Activated CD4-positive, alpha-beta T cell treated with anti-CD3 and anti-CD28 coated beads, Interleukin-2, amount 10 ng/mL, durations not matched to agents 24 days and 14 days (primary cell): ENCODE measurements at places on chromosomes 1 and 21. TPM values are rescaled to one million over a fixed set of nuclear protein-coding genes. Genes with fewer than 3 reads are reported as not detected.

The ITLN2 gene
- total RNA-seq: not detected in 2 replicates

The CFAP141 gene
- not detected in 2 replicates for total RNA-seq

The MX2 gene
- 8.6 and 11.5 TPM in 2 replicates for total RNA-seq

The OR2L5 gene
- not detected in 2 replicates for total RNA-seq

The CSF3R gene
- 0.07 and 0.16 TPM in 2 replicates for total RNA-seq

The WNT4 gene
- total RNA-seq: not detected in 2 replicates

The CYP4A11 gene
- not detected in 2 replicates for total RNA-seq

The MYOG gene
- total RNA-seq: not detected in 2 replicates

The LELP1 gene
- not detected in 2 replicates for total RNA-seq

The SNAP47 gene
- 28.6 and 30.9 TPM in 2 replicates for total RNA-seq

The SPAG17 gene
- not detected in 2 replicates for total RNA-seq

The LIPI gene
- not detected in 2 replicates for total RNA-seq

The ZNF683 gene
- total RNA-seq: not detected in 2 replicates

The PLA2G2D gene
- not detected in 2 replicates for total RNA-seq

The TRIM67 gene
- not detected in 2 replicates for total RNA-seq

The RAB3B gene
- total RNA-seq: 0.02 TPM in 2 replicates

The ATP1A4 gene
- total RNA-seq: not detected in 2 replicates

The RHOU gene
- total RNA-seq: 0.51 and 0.69 TPM in 2 replicates

The RIIAD1 gene
- total RNA-seq: not detected in 2 replicates

The ADAMTS1 gene
- 0.95 and 1.7 TPM in 2 replicates for total RNA-seq

The CA6 gene
- total RNA-seq: 1.0 and 1.3 TPM in 2 replicates

The EDN2 gene
- total RNA-seq: not detected in 2 replicates

The HCRTR1 gene
- not detected in 2 replicates for total RNA-seq

The OR2AK2 gene
- total RNA-seq: not detected in 2 replicates

The FCRLA gene
- total RNA-seq: not detected in 2 replicates

The DFFA gene
- 57.4 and 58.2 TPM in 2 replicates for total RNA-seq

The ITGB2 gene
- 265 and 266 TPM in 2 replicates for total RNA-seq

The ZNF669 gene
- total RNA-seq: 6.2 and 6.7 TPM in 2 replicates

The RHBDL2 gene
- total RNA-seq: not detected in 2 replicates

The VHLL gene
- 0.54 and 1.0 TPM in 2 replicates for total RNA-seq

The FCER1G gene
- total RNA-seq: 0.63 TPM in 1 of 2 replicates, not detected in the other

The DMBX1 gene
- total RNA-seq: 0.07 TPM in 1 of 2 replicates, not detected in the other

The GBP6 gene
- total RNA-seq: 0.40 and 0.50 TPM in 2 replicates

The KIRREL1 gene
- total RNA-seq: 0.02 TPM in 1 of 2 replicates, not detected in the other

The IL6R gene
- total RNA-seq: 3.0 and 3.3 TPM in 2 replicates

The PROK1 gene
- total RNA-seq: not detected in 2 replicates

The CELA3A gene
- not detected in 2 replicates for total RNA-seq

The LEFTY2 gene
- total RNA-seq: not detected in 2 replicates

The MAP10 gene
- total RNA-seq: 2.6 and 2.7 TPM in 2 replicates

The SELENBP1 gene
- not detected in 2 replicates for total RNA-seq

The SESN2 gene
- 14.1 and 14.8 TPM in 2 replicates for total RNA-seq

The RNU1-3 gene
- 1,962 and 2,189 TPM in 2 replicates for total RNA-seq

The NGF gene
- not detected in 2 replicates for total RNA-seq

The FMO2 gene
- total RNA-seq: not detected in 2 replicates

The NTNG1 gene
- not detected in 2 replicates for total RNA-seq
